ENCODE measurements at places on chromosomes 5 and 9.
A peak's percentile ranks its signal among the peaks of the same experiment; 100 is the strongest.

DNA sequence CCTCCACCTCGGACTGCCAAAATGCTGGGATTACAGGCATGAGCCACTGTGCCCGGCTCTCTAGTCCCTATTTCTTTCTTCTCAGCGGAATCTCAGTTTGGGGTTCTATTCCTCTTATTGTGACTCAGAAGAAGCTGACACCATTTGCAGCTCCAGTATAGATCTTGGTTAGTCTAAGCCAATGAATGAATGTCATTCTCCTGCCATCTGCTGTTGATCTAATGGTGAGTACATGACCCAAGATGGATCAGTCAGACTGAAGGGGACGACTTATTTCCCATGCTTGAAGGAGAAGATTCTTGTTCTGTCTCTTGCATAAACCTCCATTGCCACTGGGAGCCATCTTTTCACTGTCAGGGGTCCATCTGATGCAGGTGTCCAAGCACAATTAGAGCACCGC lies 76.0 kb upstream of the KLF9 start:
- no peak for DNase-seq

DNA sequence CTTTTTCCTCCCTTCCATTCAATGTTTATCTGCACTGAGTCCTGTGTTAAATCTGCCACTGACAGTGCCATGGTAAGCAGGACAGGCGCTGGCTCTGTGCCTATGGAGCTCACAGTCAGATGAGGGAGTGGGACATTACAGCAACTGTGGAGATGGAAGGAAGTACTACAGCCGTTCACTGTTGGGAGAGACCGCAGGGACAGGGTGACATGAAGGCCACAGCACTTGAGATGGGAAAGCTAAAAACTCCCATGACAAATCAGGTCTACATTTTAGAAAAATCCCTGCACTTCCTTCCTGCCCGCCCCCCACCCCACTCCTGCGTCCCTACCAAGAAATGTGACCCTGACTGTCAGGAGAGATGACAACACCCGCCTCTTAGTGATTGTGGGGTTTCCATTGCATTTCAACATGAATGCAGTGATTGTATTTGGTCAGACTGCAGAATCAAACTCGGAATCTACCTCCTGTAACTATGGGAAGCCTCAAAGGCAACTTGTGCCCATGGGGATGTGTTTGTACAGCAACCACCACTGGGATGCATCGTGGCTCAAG lies 56.4 kb downstream of the GTF3C4 start:
- DNase-seq = no peak

GRCh38 chr9:91532325-91532724 lies 108.7 kb upstream of the NFIL3 start:
- no peak for DNase-seq

- DNase-seq = peak; percentile 57
Observed at GRCh38 chr9:100472788-100473275, at the start of gene TMEFF1. Gene TMEFF1, plus strand, starts transcription at chr9:100473149. Its CDS starts 396 bp downstream, at chr9:100473545.

GRCh38 chr9:37229882-37230482 lies 109.6 kb downstream of the ZCCHC7 start:
- DNase-seq = peak; percentile 56

GRCh38 chr5:5788793-5789192 lies 366.3 kb downstream of the ICE1 start:
- no peak for DNase-seq
